ENCODE measurements at places on chromosomes 3 and 15. TPM values are rescaled to one million over a fixed set of nuclear protein-coding genes. Genes with fewer than 3 reads are reported as not detected.

Gene IQCF5
- not detected for polyA plus RNA-seq

Gene P2RY1
- 4.1 TPM for polyA plus RNA-seq

Gene ASB14
- not detected for polyA plus RNA-seq

Gene BBX
- 3.2 TPM for polyA plus RNA-seq

Gene APBA2
- polyA plus RNA-seq = 0.46 TPM

Gene DNAH12
- polyA plus RNA-seq = not detected

Gene HYAL1
- 15.1 TPM for polyA plus RNA-seq

Gene DOCK3
- polyA plus RNA-seq = not detected

GRCh38 chr3:127728417-127729015 lies 55.8 kb downstream of the ABTB1 start:
- DNase-seq = no peak

DNA sequence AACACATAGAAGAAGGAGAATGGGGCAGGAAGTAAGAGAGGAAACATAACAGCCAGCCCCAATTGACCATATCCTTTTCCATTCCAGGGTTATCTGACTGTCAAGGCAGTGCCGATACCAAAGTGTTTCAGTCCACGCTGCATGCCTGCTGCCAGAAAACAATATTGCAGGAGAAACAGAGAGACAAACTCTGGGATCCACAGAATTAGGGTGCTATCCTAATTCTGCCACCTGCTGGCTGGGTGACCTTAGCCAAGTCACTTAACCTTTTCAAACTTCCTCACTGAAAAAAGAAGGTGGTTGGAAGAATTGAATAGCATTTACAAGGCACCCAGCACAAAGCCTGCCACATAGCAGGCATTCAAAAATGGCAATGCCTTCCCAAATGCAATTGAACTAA lies 32.0 kb downstream of the GLB1 start:
- no peak for DNase-seq

DNA sequence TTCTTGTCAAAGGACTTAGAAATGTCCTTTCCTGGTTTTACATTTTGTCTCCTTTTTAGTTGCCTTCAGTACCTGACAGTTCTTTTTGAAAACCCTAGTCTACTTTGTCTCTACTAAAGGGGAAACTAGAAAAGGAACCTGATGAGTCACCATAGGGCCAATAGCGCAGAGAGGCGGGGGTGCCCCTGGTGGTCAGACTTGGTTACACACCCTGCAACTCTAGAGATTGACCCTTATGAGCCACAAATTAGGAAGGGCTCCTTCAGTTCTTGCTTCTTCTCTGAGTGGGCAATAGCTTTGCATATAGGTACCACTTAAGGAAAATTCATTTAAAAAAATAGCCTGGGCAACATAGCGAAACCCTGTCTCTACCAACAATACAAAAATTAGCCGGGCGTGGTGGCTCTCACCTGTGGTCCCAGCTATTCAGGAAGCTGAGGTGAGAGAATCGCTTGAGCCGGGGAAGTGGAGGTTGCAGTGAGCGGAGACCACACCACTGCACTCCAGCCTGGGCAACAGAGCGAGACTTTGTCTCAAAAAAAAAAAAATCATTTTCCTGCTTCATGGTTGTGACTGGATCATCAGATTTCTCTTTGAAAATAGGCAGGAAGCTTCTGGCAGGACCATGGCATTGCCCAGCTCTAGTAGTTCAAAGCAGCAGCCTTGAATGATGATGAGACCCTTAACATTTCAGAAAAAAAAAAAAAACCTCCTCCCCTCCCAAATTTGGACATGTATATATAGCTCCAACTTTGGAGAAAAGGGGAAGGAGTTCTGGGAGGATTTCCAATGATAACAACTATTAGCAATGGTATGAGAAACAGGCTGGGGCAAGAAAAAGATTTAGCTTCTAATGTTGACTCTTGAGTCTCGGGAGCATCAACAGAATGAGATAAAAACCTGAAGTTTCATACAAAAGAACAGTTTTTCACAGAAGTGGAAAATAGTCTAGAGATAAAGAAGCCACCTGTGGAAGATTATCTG lies 45.2 kb upstream of the RASA2 start:
- DNase-seq = no peak

- no peak for DNase-seq
Measured at GRCh38 chr3:288417-288816, 91.9 kb downstream of the CHL1 start.

GRCh38 chr3:127408022-127408683 lies 120.3 kb upstream of the PRR20G start:
- DNase-seq = peak; percentile 38

DNA sequence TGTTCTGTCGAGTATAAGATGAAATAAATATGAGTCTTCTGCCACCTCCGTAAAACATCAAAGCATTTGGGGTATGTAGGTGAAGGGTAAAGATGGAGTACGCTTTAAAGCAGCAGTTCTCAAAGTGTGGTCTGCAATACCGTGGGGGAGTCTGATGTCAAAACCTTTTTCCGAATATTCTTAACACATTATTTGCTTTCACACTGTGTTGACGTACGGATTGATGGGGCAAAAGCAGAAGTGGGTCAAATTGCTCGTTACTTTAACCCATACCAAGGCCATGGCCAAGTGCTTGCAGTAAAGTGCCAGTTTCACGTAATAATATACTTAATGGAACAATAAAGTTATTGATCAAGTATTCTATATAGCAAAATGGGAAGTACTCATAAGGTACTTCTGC lies 36.3 kb downstream of the PAK2 start:
- no peak for DNase-seq

DNA sequence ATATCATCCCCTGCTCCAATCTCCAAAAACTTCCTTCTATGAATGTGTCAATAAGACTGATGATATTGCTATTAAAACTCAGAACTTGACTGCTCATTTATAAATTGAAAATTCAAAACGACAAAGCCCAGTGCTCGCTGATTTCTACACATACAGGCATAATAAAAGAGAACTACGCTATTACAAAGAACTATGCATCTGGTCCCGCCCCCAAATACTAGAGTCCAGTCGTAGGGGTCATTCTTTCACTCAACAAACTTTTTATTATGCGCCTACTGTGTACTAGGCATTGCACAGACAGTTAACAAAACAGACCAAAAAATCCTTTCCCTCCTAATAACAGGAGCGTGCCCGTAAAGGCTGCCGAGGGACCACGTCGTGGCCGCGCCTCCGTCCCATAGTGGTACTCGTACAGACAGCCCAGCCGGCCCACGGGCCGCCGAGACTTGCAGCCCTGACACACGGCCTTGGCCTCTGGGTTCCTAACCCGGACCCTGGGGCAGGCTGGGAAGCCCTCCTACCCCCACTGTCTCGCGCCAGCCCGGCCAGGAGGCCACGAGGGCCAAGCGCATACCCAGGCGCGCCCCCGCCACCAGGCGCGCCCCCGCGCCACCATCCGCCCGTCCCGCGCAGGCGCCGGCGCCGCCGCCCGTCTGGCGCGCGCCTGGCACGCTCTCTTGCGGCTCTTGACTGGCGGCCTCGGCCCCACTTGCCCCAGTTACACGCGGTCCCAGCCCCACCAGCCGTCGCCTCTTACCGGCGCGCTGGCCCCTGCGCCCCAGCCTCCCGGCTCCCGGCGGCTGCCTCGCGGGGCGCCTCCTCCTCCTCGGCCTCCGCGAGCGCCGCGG lies 757 bp downstream of the AVEN start:
- peak; percentile 88 for DNase-seq

DNA sequence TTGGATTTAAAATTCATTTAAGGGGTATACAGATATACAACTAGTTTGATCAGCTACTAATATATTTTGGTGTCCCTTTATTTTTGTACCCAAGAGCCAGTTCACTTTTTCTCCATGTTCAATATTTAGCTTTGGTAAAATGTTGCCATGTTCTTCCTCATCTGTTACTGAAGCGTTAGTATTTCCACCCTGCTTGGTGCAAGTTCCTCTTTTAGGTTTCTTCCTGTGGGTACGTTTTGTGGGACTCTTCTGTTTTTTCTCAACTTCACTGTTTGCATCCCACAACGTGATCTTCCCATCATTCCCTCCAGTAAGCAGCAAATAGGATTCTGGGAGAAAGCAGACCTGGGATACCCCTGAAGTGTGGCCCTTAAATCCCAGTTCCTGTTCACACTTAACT lies 14.1 kb downstream of the WDR53 start:
- no peak for DNase-seq

DNA sequence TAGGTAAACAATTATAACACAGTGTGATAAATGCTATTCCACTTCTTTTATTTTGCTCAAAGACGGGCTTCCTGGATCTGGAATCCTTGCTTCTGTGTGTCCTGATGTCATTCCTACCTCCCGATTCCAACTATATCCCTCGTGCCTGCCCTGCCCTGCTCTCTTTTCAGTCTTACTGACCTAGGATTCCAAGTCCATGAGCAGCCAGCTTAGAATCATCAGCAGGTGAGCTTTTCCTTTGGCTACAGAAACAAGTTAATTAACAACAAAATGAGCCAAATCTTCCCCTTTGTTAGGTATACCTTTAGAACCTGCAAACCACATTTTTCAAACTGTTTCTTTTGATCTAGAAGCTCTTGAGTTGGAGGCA lies 21.9 kb upstream of the KPNA1 start:
- no peak for DNase-seq

GRCh38 chr3:82509106-82509842 lies 747.8 kb upstream of the GBE1 start:
- no peak for DNase-seq

DNA sequence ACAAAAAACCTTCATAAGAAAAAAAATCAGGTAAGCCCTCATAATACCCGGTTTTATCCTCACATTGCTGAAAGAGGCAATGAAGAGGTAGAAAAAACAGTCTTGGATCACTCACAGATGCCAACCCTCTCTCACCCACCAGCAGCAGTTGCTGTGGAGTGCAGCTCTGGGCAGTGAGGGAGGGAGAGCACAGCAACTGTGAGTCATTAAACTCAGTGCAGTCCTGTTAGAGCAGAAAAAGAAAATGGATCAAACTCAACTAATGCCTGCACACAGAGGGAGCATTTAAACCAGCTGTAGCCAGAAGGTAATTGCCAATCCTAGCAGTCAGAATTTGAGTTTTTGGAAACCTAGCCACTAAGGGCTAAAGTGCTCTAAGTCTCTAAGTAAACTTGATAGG lies 1050.6 kb upstream of the ALCAM start:
- DNase-seq = no peak

DNA sequence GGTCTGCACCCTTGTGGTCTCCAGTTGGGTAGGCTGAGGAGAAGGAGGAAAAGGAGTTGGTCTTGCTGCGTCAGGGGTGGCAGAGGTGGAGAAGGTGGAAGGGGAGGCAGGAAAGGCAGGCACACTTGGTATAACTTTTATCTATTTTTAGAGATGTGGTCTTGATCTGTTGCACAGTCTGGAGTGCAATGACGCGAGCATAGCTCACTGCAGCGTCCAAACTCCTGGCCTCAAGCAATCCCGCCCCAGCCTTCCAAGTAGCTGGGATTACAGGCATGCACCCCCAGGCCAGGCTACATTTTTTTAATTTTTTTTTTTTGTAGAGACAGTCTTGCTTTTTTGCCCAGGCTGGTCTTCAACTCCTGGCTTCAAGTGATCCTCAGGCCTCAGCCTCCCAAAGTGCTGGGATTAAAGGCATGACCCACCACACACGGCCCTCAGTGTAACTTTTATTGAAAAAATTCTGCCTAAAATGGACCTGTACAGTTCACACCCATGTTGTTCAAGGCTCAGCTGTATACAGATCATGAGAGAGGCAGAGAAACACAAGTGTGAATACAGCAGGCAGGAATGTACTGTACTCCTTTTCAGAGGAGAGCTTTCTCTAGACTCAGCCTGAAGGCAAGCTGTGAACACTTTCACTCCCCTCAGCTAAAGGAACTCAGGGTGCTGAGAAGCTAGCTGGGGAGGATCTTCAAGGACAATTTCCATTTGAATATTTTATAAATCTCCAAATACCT lies 2.1 kb upstream of the RHOV start:
- DNase-seq = no peak

GRCh38 chr15:88035381-88035780 lies 221.2 kb downstream of the NTRK3 start:
- DNase-seq = no peak

GRCh38 chr3:35383719-35384555 lies 255.4 kb upstream of the ARPP21 start:
- DNase-seq = no peak

Measured in sigmoid colon (tissue), 7 donors.